ENCODE measurements at places on chromosomes 5 and 9.

DNA sequence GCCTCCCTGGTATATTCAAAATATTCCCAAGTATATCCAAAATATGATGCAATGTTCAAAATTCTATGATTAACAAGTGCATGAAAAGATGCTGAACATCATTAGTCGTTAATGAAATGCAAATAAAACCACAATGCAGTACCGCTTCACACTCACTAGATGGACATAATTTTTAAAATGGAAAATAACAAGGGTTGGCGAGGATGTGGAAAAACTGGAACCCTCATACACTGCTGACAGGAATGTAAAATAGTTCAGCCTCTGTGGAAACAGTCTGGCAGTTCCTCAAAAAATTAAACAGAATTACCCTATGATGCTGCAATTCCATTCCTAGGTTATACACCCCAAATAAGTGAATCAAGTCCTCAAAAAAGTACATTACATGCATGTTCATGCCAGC lies 36.1 kb upstream of the MYOT start:
- DNase-seq = no peak

DNA sequence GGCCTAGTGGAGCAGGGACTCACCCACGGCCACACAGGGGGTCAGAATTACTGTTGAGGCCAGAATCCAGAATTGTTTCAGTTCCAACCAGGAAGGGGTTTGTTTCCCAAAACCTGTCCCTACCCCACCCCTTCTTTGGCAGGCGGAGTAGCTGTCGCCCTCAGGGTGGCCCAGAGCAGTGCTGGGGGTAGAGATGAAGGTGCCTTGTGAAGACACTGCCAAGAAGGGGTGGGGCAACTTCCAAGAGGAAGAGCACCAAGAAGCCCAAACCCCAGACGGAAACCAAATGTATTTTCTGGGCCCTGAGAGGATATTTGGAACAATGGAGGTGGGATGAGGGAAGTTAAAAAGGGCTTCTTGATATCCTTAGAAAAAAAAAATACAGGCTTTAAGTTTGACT lies 11.4 kb upstream of the NDST1 start:
- DNase-seq = no peak

DNA sequence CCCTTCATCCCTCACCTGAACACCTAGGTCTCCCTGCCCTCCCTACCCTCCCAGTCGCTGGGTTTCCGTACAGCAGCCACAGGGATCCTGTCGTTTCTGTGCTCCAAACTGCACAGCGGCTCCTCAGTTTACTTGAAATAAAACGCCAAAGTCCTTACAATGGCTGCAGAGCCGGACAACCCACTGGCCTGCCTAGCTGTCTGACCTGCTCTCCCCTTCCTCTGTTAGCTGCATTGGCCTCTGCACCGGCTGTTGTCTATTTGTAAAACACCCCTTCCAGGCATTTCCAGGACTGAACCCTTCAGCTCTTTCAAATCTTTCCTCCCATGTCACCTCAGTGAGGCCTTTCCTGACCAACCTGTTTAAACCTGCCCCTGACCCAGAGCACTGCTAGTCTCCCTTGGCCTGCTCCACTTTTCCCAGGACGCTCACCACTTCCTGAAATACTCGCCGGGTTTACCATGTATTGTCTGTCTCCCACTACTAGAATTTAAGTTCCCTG lies 9.1 kb upstream of the MGAT1 start:
- DNase-seq = no peak

- DNase-seq = no peak
Measured at GRCh38 chr9:12314589-12314988, 378.6 kb upstream of the TYRP1 start.

- no peak for DNase-seq
Measured at GRCh38 chr5:1962619-1963355, 80.1 kb upstream of the IRX4 start.

- DNase-seq = no peak
Measured at GRCh38 chr9:13396418-13396817, 116.9 kb upstream of the MPDZ start.

GRCh38 chr9:112032009-112032408 lies 135.4 kb downstream of the UGCG start:
- no peak for DNase-seq

DNA sequence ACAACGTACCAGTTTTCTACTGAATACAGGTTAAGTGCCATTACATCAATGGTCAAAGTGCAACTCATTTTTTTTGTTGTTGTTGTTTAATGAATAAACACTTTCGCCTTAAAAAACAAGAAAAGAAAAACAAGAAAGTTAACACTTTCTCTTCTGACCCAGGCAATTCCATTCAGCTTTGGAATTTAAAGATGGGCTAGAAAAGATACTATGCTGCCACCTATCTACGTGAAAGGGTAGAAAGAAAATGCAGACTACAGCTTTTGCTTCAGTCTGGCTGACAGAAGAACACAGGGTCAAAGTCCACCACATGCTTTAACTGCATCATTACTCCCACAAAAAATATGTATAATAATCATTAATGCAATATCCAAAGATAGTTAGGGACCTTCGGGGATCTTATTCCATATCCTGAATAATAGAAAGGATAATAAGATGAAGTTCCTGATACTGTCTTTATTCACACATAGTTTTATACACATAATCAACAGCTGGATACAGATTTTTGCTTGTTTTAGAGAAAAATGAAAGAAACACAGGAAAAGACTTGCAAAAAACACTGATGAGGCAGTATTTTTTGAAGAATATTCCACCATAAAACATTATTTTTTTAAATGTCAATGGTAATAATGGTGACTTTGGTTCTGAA lies 40.4 kb downstream of the ZDHHC21 start:
- no peak for DNase-seq

DNA sequence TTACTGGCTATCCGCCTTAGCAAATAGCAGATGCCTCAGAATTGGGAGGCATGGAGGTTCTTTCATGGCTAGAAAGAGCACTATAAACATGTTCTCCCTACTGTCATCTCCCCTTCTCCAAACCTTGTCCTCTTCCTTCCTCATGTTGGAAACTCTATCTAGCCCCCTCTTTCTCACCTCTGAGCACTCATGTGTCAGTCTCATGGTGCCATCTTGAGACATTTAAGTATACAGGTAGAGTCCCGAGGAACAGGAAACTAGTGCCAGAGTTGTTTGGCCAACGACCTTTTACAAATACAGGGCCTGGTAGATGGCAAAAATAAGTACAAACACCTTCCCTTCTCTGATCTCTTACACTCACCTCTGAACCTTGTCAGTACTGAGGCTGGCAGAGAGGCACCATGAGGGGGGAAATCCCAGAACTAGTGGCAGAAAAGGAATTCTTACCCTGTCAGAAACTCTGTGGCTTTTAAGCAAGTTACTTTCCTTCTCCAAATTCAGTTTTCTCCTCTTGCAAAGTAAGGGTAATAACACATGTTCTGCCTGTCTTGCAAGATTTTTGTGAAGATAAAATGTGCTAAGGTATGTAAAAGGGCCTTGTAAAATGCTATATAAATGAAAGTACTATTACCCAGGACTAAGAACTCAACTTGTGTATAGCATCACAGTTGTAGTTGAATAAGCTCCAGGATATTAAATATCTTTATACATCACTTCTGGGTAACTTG lies 94.1 kb upstream of the SNX2 start:
- DNase-seq = no peak

GRCh38 chr9:117273612-117274011 lies 141.2 kb downstream of the ASTN2 start:
- DNase-seq = no peak

DNA sequence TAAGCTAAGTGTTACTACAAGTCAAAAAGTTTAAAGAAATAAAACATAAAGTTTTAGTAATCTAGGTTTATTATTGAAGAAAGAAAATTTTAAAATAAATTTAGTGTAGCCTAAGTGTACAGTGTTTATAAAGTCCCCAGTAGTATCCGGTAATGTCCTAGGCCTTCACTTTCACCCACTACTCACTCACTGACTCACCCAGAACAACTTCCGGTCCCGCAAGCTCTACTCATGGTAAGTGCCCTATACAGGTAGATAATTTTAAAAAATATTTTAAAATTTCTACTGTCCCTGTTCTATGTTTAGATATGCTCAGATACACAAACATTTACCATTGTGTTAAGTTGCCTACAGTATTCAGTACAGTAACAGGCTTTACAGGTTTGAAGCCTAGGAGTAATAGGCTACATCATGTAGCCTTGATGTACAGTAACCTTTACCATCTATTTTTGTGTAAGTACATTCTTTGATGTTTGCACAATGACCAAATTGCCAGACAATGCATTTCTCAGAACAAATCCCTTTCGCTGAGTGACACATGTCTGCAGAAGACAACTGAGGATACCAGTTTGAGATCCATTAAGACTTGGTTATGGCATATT lies 253.6 kb downstream of the TRIM32 start:
- DNase-seq = no peak

GRCh38 chr5:146606893-146607292 lies 90.9 kb upstream of the GPR151 start:
- DNase-seq = no peak

DNA sequence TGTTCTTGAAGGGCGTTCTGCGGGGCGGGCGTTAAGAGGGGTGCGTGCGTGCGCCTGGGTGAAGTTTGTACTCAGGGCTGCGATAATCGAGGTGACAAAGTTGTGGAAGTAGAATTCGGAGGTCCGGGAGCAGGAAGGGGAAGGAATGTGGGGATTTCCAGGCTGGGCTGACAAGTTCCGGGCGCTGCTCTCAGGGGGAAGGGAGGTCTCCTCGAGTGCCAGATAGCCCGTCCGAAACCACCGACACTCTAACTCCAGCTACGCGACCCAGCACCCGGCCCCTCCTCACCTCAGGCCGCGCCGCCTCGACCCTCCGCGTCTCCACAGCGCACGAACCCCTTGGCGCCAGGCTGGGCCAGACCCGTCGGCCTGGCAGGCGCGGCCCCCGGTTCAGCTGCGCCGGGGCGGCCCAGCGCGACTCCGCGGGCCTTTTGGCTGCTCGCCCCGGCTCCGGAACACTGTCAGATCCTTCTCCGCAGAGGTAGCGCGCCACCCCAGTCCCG lies at the start of gene IL6ST:
Gene IL6ST (minus strand): TSS at position 469 of the 503 bp plus-strand sequence. CDS start 18,685 bp downstream, outside the sequence.
- no peak for DNase-seq

DNA sequence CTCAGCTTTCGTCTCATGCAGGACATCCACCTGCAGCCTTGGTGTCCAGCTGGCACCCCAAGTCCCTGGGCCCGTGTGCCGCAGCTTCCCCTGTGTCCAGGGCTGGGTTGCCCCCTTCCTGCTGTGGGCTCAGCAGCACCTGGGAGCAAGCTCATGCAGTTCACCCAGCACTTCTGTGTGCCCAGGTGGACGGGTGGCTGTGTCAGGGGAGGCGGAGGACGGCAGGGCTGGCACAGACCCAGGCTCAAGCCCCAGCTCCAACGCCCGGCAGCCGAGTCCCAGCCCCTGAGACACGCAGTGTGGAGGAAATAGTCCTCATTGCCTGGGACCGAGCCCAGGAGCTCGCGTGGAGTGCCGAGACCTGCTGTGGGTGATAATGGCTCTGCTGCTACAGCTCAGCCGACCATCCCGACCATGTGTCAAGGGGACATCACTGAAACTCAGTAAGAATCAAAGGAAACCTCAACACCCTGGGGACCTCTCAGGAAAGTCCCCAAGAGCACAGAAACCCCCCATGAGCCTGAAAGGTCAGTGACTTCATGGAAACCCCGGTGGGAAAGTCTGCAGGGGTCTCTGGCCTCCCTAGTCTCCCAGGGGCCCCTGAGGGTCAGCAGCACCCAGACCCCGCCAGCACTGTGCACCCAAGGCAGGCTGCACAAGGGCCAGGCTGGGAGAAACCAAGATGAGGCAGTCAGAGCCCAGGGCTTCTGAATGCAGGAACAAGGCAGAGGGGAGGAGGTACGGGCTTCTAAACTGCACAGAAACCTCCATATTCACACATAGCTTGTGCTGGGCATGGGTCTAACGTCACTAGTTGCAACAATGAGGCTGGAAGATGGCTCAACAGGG lies 38.8 kb downstream of the LPCAT1 start:
- no peak for DNase-seq

GRCh38 chr9:27717991-27718390 lies 144.7 kb upstream of the C9orf72 start:
- DNase-seq = no peak

- no peak for DNase-seq
Measured at GRCh38 chr5:150253416-150254208, 36.0 kb downstream of the CAMK2A start.

DNA sequence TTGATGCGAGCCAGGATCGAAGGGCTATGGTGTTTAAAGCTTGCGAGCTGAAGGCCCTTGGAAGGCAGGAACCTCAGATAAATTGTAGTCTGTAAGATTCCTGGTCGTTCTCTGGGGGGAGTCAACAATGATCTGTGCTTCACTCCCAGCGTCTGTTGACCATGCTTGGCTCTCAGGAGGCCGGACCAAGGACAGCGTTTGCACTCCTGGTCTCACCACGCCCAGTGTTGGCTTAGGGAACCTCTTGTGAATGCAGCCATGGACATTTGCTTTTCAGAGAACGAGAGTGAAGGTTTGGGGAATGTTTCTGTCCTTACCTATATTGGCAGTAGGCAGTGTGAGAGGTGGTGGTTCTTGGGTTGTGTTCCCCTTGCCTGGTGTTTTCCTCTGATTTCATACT lies 60.2 kb upstream of the FAM120AOS start:
- no peak for DNase-seq

- no peak for DNase-seq
Measured at GRCh38 chr9:20914556-20914955, 116.9 kb downstream of the HACD4 start.

DNA sequence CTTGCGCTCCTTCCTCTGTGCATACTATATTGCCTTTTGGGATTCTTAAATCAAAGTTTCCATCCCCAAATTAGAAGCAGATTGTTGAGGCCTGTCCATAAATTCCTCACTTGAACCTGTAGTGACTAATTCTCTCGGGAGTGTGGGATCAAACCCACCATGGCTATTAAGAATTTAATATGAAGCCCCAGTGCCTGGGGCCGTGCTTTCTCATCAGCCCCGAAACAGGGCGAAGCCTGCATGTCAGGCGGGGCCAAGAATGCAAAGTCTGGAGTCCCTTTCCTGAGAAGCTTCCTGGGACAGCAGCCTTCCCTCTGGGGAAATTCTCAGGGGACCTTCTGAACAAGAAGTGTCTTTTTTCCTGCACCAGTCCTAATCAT lies 29.3 kb upstream of the FAT2 start:
- no peak for DNase-seq

- DNase-seq = no peak
Measured at GRCh38 chr9:6567140-6567591, 78.4 kb downstream of the GLDC start.

DNA sequence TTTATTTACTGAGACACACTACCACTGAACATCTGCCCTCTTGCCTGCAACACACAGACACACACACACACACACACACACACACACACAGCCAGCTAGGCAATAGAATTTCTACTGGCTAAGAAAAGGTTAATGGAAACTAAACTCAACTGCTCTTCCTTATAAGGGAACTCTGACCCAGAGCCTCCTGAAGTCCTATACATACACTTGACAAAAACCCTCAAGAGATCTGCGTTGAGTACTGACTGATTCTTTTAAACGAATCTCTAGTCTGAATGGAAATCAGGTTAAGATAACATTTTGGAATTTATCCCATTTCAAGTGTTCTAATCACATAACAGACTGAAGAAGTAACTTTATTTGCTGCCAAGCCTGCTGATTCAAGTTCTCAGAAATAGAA lies 25.9 kb upstream of the TRPM3 start:
- DNase-seq = no peak

GRCh38 chr5:32201122-32201753 lies 27.1 kb upstream of the GOLPH3 start:
- no peak for DNase-seq

- DNase-seq = no peak
Measured at GRCh38 chr9:133886563-133887501, 105.3 kb downstream of the VAV2 start.

- no peak for DNase-seq
Measured at GRCh38 chr9:4814913-4815312, 22.2 kb downstream of the RCL1 start.

GRCh38 chr9:13971415-13971814 lies 342.5 kb downstream of the NFIB start:
- DNase-seq = no peak

- DNase-seq = no peak
Measured at GRCh38 chr9:120522558-120522957, 57.4 kb downstream of the CDK5RAP2 start.

Measured in amygdala (tissue), 56 donors.